Chondrocyte (in vitro differentiated cells): ENCODE measurements at places on chromosomes 5 and 9. TPM values are rescaled to one million over a fixed set of nuclear protein-coding genes. Genes with fewer than 3 reads are reported as not detected.

GRCh38 chr5:100232736-100233135 is 302.4 kb upstream of the FAM174A start:
- H3K27ac ChIP-seq: no peak overlapping the region
- peaks cover 4% of the 10 kb centered on the region for H3K27me3 ChIP-seq
- no peak overlapping the region for H3K4me3 ChIP-seq
- DNase-seq: no peak

- no peak for DNase-seq
- H3K27ac ChIP-seq: no peak overlapping the region
Measured at GRCh38 chr5:125554355-125554754, 807.9 kb upstream of the ZNF608 start.

DNA sequence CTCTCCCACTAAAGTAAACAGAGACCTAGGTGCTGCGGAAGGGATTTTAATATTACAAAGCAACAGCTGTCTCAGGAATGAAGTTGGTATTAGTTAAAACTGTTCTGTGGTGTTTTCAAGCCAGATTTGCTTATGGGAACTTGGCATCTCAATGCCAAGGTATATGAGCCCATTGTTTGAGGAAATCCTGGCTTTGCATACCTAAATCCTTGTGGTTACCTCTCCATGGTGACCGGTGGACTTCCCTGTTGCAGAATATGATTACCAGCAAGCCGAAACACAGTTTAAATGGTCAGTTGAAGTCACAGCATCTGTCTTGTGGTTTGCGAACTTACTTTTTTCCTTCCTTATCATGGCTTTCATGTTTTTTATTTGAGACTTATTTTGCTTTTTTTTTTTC is 62.3 kb upstream of the TXNDC8 start:
- no peaks in the 10 kb centered on the region for H3K4me1 ChIP-seq
- no peak overlapping the region for H3K27ac ChIP-seq
- no peak for DNase-seq
- H3K4me3 ChIP-seq: no peak overlapping the region

DNA sequence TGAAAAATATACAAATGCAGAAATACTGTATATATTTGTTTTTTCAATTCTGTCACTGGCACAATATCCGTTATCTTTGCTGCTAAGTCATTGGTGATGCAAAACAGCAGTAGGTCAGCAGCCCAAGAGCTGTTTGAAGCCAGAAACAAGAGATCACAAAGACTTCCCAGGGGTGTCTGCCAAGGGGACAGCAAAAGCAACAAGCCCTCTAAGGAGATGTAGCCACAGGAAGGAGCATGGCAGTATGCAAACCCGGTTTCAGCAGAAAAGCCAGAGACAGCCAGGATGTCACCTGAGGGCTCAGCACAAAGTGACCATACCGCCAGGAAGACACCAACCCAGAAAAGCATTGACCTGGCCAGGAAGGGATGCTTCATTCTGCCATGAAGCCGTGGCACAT is 241.5 kb downstream of the ARRDC3 start:
- H3K27ac ChIP-seq: no peak overlapping the region
- H3K4me1 ChIP-seq: no peaks in the 10 kb centered on the region
- DNase-seq: no peak
- no peaks in the 10 kb centered on the region for H3K36me3 ChIP-seq
- no peak overlapping the region for H3K4me3 ChIP-seq

The PHAX gene
- total RNA-seq: 38.8 to 47.2 TPM (median 46.8 TPM) in 3 replicates

The CDH12 gene
- not detected in 3 replicates for total RNA-seq

The CEL gene
- total RNA-seq: 0.87 to 1.5 TPM (median 1.1 TPM) in 3 replicates

The PGGT1B gene
- 35.6 to 46.2 TPM (median 38.2 TPM) in 3 replicates for total RNA-seq
